ENCODE measurements at places on chromosomes 13 and 19.

DNA sequence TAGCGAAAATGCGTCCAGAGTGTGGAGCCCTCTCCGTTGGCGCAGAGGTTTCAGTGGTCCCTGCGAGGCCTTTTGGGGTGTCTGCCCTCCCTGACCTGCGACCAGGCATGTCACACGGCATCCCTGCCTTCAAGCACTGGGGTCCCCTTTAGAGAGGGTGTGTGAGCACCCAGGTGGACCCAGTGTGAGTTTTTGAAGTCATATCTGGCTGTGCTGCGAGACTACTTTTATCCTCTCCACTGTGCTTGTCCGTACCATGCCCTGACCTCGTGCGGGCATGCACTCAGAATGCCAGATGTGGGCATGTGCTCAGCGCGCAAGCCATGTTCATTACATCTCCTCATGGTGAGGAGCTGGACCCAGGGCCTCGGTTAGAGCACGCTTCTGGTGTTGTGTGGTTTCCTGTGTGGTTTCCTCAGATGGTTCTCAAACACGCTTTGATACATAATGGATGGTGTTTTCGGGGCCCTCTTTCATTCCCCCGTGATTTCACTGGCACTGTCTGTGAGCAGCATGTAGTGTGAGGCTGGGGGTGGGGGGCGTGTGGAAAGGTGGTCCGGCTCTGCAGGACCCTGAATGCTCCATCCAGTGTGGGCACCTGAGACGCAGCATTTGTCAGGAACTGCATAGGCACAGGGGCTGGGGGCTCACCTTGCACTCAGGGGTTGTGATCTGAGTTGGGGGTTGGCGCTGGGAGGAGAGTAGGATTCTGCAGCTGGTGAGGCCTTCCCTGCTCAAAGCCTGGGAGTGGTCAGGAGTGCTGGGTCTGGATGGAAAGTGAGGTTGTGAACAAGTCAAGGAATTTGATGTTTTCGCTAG is 2.3 kb downstream of the TFDP1 start:
- no peak for DNase-seq

DNA sequence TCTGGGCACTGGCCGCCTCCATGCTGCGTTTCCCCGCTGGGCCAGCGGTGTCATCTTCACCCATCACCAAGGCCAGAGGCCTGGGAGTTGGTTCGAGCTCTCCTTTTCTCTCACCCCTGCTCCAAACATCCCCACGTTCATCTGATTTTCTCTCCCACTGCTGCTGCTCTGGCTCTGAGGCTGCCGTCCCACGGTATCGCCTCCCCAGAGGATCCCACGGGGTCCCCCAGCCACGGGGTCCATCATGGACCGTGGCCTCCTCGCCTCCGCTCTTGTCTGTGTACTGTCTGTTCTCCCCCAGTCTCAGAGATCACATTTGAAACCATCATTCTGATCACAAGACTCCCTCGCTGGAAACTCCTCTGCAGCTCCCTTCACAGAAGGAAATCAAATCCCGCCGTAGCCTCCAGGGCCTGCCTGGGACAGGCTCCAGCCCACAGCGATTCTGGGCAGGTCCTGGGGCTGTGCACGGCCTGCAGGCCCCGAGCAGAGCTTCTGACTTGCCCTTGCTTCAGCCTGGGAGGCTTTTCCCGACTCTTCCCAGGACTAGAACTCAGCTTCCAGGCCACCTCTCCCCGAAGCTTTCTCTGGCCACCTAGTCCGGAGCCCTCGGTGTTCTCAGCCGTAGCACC is 64.2 kb downstream of the SOX1 start:
- no peak for DNase-seq

GRCh38 chr19:56476651-56477428 is at the start of gene ZNF667:
Gene ZNF667 (minus strand): TSS chr19:56477345. CDS start chr19:56462370, 14,975 bp downstream.
- no peak for DNase-seq

- DNase-seq = no peak
Observed at GRCh38 chr13:45690636-45691035, 11.5 kb upstream of the CBY2 start.

All from cerebellar nuclear complex (tissue), 1 donor.